ENCODE measurements at places on chromosomes 16 and 17. TPM values are rescaled to one million over a fixed set of nuclear protein-coding genes. Genes with fewer than 3 reads are reported as not detected.

Gene ITGA2B
- 2.9 TPM for total RNA-seq

DNA sequence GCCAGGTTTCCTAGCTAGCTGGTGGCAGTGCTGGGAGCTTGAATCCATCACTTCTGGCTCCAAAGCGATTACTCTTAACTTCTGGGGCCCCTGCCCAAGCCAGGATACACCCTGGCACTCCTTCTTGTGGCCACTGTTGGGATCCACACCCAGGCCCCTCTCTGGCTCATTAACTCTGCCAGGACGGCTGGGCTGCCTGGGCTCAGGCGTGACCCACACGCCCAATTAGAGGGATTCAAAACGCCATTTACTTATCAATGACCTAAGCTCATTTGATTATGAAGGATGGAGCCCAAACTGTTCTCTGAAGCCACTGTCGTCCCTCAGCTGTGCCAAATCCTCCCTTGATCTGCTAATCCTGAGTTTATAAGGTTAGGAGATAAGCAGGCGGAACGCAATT lies 79.7 kb upstream of the BRD7 start:
- DNase-seq, result no peak
- H3K27ac ChIP-seq, result no peak overlapping the region
- H3K36me3 ChIP-seq, result no peaks in the 10 kb centered on the region
- no peak overlapping the region for H3K4me3 ChIP-seq
- H3K27me3 ChIP-seq, result no peaks in the 10 kb centered on the region
- no peaks in the 10 kb centered on the region for H3K4me1 ChIP-seq

DNA sequence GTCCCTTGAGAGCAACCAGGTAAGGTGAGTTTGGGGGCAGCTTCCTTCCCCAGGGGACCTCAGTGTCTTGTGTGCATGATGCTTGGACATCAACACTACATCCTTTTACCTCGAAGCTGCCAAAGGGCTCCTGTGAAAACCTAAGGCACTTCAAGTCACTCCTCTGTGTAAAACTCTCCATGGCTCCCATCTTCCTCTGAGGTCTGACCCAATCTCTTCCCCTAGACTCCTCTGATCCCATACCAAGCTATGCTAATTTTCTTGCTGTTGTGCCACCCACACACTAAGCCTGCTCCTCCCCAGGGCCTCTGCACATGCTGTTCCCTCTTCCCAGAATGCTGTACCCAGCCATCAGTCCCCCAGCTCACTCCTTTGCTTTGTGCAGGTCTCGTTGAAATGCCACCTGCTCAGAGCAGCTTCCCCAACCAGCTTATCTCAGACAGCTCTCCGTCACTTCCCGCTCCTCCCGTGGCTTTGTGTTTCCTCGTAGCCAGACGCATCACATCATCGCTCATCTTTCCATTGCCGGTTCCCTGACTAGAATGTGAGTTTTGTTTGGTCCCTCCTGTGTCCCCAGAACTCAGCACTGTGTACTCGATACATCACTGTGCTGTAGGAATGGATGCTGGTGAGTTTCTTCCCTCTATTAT lies 78.4 kb downstream of the CNGB1 start:
- no peak overlapping the region for H3K27ac ChIP-seq
- no peaks in the 10 kb centered on the region for H3K4me1 ChIP-seq
- no peaks in the 10 kb centered on the region for H3K36me3 ChIP-seq
- DNase-seq, result no peak
- no peaks in the 10 kb centered on the region for H3K27me3 ChIP-seq

DNA sequence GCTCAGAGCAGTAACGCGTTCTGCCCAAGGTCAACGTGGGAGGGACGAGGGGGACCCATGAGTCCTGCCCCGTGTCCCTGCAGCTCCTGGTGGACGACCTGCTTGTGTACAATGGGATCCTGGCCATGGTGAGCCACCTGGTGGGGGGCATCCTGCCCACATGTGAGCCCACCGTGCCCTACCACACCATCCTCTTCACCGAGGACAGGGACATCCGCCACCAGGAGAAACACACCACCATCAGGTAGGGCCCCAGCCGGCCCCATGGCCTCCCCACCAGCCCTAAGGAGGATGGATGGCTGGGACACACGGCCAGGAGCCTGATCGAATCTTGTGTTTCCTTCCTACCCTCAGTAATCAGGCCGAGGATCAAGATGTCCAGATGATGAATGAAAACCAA lies 227.6 kb downstream of the KATNIP start:
- H3K4me1 ChIP-seq, result peaks cover 1% of the 10 kb centered on the region
- no peaks in the 10 kb centered on the region for H3K27me3 ChIP-seq
- H3K36me3 ChIP-seq, result no peaks in the 10 kb centered on the region
- DNase-seq, result no peak

DNA sequence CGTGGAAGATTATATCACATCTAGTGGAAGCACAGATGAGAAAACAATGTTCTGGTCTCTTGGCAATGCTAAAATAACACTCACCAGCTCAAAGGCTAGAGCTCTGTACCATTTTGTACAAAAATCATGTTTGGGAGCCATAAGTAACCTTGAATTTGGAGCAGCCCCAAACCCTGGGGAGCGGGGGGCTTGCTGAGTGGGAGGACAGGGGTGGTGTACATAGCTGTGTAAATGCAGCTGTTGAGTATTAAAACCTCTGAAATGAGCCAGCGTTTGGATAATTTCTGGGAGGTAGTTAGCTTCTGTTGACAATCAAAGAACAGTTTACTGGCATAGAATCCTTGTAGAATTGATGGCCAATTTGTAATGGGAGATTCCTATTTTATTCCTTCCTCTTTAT lies 4.3 kb downstream of the MYH8 start:
- no peak overlapping the region for H3K27ac ChIP-seq
- peak; percentile 17 for DNase-seq
- no peak overlapping the region for H3K4me3 ChIP-seq
- H3K27me3 ChIP-seq, result no peaks in the 10 kb centered on the region

Gene TMEM235
- not detected for total RNA-seq

GRCh38 chr17:74243013-74243755 lies 29.8 kb downstream of the TTYH2 start:
- no peak for DNase-seq
- H3K4me3 ChIP-seq, result no peak overlapping the region
- H3K27ac ChIP-seq, result no peak overlapping the region
- H3K36me3 ChIP-seq, result no peaks in the 10 kb centered on the region
- peaks cover 5% of the 10 kb centered on the region for H3K4me1 ChIP-seq
- H3K27me3 ChIP-seq, result no peaks in the 10 kb centered on the region

Gene HOXB8
- total RNA-seq, result not detected

DNA sequence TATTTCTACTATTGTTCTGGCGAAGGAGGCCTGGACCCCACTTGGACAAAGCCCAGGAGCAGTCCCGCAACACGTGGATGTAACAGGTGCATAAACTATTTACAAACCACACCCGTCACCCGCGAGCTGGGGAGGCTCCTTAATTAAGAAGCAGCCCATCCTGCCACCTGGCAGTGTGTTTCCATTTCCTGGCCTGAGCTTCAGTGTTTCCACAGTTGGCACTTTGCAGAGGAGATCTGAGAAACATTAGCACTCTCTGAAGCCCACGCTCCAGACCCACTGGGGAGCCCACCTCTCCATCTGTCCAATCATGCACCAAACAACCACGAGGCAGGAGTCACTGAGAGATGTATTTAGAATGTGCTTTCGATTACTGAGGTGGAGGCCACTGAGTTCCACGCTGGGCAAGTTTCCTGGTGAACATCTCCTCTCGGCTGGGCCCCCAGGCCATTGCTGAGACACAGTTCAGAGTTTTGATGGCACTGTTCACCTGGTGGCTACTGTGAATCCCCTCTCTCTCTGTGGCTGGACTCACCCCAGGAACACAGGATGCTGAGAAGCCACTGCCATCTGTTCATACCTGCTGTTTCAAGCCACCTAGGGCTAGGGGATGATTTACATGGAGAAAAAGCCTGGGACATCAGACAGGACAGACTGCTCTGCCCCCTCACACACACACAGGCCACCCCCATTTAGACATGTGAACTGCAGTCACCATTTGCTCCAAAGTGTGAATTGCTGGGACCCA lies 129.1 kb downstream of the AIPL1 start:
- DNase-seq, result no peak
- no peak overlapping the region for H3K4me3 ChIP-seq
- no peak overlapping the region for H3K27ac ChIP-seq
- no peaks in the 10 kb centered on the region for H3K27me3 ChIP-seq
- H3K36me3 ChIP-seq, result no peaks in the 10 kb centered on the region

GRCh38 chr16:81612351-81613163 lies 166.5 kb upstream of the PLCG2 start:
- peak overlapping the region; percentile 4 for H3K27ac ChIP-seq
- peaks cover 21% of the 10 kb centered on the region for H3K4me1 ChIP-seq
- H3K4me3 ChIP-seq, result no peak overlapping the region
- no peak for DNase-seq
- no peaks in the 10 kb centered on the region for H3K27me3 ChIP-seq
- no peaks in the 10 kb centered on the region for H3K36me3 ChIP-seq

Gene CORO7
- total RNA-seq, result 17.9 TPM

Gene SLC38A8
- total RNA-seq, result 0.66 TPM

Gene TMEM238L
- total RNA-seq, result not detected

Gene MAF
- 196 TPM for total RNA-seq

- no peak overlapping the region for H3K4me3 ChIP-seq
- no peak for DNase-seq
- H3K4me1 ChIP-seq, result peaks cover 19% of the 10 kb centered on the region
Observed at GRCh38 chr17:8695916-8696415, 48.7 kb downstream of the CCDC42 start.

DNA sequence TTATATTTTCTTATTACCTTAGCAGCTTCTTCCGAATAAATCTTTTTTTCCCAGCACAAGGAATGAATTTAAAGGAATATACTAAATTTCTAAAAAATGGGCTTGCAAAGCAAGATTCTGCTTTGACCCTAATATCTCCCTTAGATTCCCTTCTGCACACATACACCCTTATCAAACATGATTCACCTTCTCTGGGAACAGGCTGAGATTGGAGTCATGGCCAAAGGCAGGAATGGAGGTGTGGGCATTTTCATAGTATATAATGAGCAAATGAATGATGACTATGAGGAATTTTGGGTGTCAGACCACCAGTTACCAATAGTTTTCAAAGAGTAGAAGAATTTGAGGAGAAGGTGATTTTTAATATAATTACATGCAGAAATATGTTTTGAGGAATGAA lies 231.3 kb upstream of the CDH11 start:
- DNase-seq, result no peak
- H3K4me3 ChIP-seq, result no peak overlapping the region
- peaks cover 1% of the 10 kb centered on the region for H3K4me1 ChIP-seq
- H3K27me3 ChIP-seq, result no peaks in the 10 kb centered on the region
- H3K36me3 ChIP-seq, result no peaks in the 10 kb centered on the region

DNA sequence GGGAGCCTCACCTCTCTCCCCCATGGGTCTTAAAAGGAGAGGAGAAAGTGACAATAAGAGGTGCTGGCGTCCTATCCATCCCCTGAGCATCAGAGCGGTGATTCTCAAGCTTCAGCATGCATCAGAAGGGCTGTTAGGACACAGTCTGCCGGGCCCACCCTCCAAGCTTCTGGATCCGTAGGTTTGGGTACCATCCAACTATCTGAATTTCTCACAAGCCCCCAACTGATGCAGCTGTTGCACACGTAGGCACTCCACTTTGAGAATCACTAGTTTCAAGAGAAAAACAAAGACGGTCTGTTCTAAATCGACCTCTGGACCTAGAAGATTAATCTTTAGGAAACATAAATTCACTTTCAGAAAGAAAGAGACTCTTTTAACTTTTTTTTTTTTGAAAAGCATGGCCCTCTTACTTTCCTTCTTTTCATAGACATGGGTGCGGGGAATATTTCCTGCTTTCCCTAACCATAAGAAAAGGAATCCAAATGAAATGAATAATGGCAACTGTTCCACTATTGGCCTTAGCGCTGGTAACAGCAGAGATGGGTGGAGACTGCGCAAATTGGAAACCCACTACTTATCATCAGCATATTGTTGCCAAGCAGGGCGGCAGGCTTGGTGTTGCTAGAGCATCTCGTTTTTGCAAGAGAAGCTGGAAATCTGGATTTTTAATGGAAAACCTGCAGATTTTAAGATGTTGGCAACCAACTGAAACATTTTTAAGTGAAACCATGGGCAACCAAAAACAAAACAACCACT lies 144.4 kb downstream of the GAS7 start:
- no peak overlapping the region for H3K27ac ChIP-seq
- no peaks in the 10 kb centered on the region for H3K4me1 ChIP-seq
- H3K4me3 ChIP-seq, result no peak overlapping the region
- H3K36me3 ChIP-seq, result no peaks in the 10 kb centered on the region
- H3K27me3 ChIP-seq, result no peaks in the 10 kb centered on the region

- H3K27ac ChIP-seq, result no peak overlapping the region
- no peaks in the 10 kb centered on the region for H3K36me3 ChIP-seq
- no peak overlapping the region for H3K4me3 ChIP-seq
- no peak for DNase-seq
- H3K27me3 ChIP-seq, result no peaks in the 10 kb centered on the region
Observed at GRCh38 chr17:64133546-64134215, 3.7 kb upstream of the ERN1 start.

GRCh38 chr16:67265834-67266233 lies 13.5 kb upstream of the PLEKHG4 start:
- no peaks in the 10 kb centered on the region for H3K4me1 ChIP-seq
- H3K27me3 ChIP-seq, result no peaks in the 10 kb centered on the region
- no peaks in the 10 kb centered on the region for H3K36me3 ChIP-seq
- no peak overlapping the region for H3K4me3 ChIP-seq

DNA sequence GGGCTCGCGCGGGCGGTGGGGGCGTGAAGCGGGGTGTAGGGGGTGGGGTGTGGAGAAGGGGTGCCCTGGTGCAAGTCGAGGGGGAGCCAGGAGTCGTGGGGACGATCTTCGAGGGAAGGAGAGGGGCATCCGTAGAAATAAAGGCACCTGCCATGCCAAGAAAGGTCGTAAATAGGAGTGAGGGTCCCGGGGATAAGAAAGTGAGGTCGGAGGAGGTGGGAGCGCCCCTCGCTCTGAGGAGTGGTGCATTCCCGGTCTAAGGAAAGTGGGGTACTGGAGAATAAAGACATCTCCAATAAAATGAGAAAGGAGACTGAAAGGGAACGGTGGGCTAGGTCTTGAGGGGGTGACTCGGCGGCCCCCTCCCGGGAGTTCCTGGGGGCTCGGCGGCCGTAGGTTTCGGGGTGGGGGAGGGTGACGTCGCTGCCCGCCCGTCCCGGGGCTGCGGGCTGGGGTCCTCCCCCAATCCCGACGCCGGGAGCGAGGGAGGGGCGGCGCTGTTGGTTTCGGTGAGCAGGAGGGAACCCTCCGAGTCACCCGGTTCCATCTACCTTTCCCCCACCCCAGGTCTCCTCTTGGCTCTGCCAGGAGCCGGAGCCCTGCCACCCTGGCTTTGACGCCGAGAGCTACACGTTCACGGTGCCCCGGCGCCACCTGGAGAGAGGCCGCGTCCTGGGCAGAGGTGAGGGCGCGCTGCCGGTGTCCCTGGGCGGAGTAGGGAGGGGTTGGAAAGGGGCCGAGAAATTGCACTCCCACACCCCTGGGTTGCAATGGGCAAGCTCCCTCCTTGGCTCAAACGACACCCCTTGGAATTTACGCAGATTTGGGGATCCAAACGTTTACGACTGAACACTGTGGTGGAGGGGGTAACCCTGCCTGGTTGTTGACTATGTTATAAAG lies 888 bp downstream of the CDH1 start:
- H3K27ac ChIP-seq, result no peak overlapping the region
- H3K4me3 ChIP-seq, result peak overlapping the region; percentile 39
- DNase-seq, result peak; percentile 19
- H3K4me1 ChIP-seq, result peaks cover 3% of the 10 kb centered on the region
- no peaks in the 10 kb centered on the region for H3K36me3 ChIP-seq
